ENCODE measurements at places on chromosomes 13 and 19.
A peak's percentile ranks its signal among the peaks of the same experiment; 100 is the strongest.

GRCh38 chr19:7004313-7004931, 16.8 kb downstream of the MBD3L2B start:
- DNase-seq, result no peak

- no peak for DNase-seq
Measured at GRCh38 chr19:1610579-1610978, 5.3 kb upstream of the UQCR11 start.

DNA sequence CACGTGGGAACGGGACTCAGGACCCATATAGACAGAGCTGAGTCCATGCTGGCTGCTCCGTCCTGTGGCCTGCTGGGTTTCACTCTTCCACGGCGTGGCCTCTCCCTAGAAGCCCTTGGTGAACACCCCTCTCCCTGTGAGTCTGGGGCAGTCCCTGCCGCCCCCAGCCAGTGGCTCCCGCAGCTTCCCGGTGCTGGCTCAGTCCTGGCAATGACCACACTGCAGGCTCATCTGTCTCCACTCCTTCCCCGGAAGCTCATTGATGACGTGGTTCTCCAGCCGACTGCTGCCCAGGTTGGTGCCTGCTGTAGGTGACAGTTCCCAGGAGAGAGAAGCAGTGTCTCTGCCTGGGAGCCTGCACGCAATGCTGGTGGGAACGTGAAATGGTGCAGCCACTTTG, 2.1 kb upstream of the TEX29 start:
- DNase-seq, result no peak

DNA sequence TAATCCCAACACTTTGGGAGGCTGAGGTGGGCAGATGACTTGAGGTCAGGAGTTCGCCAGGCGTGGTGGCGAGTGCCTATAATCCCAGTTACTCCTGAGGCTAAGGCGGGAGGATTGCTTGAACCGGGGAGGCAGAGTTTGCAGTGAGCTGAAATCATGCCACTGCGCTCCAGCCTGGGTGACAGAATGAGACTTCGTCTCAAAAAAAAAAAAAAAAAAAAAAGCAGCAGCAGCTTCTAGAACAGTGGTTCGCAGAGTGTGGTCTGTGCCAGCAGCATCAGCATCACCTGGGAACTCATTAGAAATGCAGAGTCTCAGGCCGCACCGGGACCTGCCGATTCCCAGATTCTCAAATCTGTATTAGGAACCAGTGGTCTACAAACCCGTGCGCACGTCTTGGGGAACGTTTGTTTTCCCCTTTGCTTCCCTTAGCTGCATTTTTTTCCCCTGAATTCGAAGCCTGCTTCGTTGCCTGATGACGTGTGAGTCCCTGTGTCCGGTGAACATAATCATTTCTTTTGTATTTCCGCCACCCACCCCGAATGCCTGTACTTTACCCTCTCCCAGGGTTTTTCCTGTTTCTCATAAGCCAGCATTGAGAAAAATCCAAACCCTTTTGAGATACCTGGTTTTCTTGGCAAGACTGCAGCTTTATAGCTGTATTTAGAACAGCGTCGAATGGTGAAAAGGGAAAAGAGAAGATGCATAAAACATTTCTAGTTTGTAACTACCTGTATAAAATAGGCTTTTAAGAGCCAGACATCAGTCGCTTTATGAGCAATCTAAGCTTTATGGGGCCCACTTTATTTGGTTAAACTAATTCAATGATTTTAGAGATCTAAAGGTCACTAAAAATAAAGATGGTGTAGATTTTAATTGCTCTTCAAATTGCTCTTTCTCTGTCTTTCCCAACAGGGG, 49.8 kb downstream of the BICRA start:
- DNase-seq, result no peak

GRCh38 chr19:42285988-42286348, 16.0 kb upstream of the PRR19 start:
- no peak for DNase-seq

GRCh38 chr13:40186041-40186440, 480.4 kb downstream of the FOXO1 start:
- no peak for DNase-seq

- DNase-seq, result no peak
Measured at GRCh38 chr13:31322702-31323405, 123.1 kb downstream of the B3GLCT start.

GRCh38 chr13:85799097-85799582, at the start of gene SLITRK6:
SLITRK6 (minus strand) TSS chr13:85799419; CDS start chr13:85796508, 2,911 bp downstream.
- DNase-seq, result peak; percentile 20

DNA sequence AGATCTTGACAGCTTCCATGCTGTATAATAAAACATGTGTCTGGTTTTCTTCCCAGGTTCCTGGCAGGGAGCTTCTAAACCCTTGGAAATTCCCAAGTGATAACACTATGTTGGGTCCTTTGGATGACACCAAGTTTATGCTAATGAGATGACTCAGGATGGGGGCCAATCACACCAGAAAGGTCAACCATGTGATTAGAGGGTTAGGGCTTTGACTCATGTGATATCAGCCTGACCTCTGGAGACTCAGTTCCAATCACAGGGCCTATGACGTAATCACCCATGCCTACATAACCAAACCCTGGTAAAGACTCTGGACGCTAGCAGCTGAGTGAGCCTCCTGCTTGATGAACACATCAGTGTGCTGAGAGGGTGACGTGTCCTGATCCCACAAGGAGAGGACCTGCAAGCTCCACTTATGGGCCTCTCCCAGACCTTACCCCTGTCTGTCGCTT, 203.6 kb downstream of the DCLK1 start:
- DNase-seq, result no peak

GRCh38 chr19:10966809-10967208, 6.0 kb downstream of the SMARCA4 start:
- DNase-seq, result no peak

DNA sequence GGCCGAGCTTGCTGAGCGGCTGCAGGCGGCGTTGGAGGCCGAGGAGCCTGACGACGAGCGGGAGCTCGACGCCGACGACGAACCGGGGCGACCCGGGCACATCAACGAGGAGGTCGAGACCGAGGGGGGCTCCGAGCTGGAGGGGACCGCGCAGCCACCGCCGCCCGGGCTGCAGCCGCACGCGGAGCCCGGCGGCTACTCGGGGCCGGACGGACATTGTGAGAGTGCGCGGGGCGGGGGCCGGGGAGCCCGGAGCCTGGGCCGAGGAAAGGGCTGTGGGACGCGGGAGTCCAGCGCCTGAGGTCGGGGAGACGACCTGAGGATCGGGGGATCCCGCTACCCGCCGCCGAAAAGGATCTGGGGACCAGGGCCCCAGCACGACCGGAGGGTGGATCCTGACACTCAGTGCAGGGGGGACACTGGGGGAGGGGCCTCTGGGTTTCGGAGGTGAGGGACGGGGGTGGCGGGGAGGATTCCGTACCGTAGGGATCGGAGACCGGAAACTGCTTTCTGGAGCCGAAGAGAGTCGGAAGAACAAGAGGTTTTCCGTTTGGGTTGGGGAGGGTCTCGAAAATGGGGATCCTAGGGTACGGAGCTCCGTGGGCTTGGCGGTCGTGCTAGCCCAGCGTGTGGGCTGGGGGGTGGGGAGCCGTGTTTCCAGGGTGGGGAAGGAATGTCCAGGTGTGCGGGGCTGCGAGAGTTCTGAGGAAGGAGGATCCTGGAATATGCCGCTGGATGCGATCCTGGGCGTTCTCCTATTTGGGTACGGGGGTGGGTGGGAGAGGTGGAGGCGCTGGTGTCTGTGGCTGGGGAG, 616 bp downstream of the HNRNPUL1 start:
- peak; percentile 33 for DNase-seq

- no peak for DNase-seq
Measured at GRCh38 chr19:41637484-41637883, 10.6 kb upstream of the CEACAM4 start.

DNA sequence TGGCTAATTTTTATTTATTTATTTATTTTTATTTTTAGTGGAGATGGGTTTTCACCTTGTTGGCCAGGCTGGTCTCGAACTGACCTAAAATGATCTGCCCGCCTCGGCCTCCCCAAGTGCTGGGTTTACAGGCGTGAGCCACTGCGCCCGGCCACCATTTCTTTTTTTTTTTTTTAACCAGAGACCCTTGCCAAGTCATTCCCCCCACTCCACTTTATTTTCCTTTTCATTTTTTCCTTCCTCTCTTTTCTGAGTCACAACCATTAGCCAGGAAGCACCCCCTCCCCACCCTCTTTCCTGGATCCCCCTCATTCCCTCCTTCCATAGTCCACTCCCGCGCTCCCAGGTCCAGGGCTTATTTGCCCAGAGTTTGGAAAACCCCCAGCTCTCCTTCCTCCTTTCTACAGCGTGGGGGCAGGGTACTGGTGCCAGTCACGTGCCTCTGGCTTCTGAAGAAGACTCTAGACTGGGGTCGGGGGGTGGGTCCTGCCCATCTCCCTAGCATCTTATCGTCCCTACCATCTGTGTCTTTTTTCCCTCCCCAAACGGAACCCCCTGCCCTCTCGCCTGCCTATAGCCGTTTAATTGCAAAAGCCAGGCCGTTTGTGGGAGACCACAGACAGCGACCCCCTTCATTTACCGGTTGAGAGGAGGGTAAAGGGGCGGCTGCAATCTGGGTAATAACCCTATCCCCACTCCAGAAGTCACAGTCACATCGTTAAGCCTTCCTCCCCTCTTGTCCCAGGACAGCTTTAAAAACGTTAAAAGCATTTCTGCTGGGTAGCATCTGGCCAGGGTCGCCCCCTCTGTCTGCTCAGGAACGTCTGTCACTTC, 1.1 kb upstream of the CALR start:
- no peak for DNase-seq

DNA sequence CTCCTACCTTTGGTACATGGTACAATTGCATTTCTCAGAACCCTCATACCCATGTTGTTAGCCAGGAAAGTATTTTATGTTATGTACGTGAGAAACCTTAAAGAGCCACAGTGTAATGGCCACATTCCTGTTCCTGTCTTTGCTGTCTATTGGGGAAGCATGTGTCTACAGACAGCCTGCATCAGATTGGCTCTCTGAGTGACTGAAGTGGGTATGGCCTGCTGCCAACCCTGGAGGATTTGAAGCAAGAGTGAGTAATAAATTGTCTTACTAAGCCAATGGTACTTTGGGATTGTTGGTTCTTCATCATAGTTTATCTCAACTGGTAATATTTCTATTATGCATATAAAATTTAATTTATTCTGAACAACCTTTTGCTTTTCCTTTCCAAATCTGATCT, 574.1 kb downstream of the LMO7 start:
- DNase-seq, result no peak

GRCh38 chr19:40144151-40144550, 47.1 kb upstream of the MAP3K10 start:
- no peak for DNase-seq

GRCh38 chr19:30360376-30361106, 11.6 kb upstream of the ZNF536 start:
- DNase-seq, result no peak

- DNase-seq, result no peak
Measured at GRCh38 chr19:10518444-10519361, 1.5 kb upstream of the S1PR5 start.

DNA sequence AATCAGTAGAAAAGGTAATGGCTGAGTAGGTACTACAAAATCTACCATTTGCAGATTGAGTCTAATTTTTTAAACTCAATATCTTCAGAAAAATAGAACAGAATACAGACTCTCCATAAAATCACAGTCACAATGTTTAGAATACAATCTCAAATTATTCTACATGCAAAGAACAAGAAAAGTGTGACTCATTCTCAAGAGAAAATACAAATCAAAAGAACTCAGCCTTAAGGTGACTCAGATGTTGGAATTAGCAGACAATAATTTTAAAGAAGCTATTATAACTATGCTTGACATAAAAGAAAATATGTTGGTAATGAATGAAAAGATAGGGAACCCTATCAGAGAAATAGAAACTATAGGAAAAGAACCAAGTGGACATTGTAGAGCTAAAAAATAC, 78.9 kb downstream of the RXFP2 start:
- DNase-seq, result no peak

- no peak for DNase-seq
Measured at GRCh38 chr19:40862333-40862732, 12.1 kb upstream of the CYP2A6 start.

DNA sequence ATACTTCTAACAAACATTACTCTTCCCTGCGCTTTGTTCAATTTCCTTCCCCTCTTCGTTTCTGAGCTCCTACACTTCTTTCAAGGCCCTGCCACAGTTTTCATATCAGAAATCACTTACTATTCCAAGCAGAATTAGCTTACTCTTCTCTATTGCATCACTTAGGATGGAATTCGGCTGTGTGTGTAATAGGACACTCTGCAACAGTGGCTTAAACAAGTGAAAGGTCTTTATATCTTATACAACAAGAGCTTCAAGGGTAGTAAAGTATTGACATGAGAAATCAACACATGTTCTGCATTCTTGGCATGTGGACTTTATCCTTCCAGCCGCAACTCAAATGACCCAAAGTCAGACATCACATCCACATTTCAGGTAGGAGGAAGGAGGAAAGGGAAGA, 279.6 kb downstream of the PCDH20 start:
- no peak for DNase-seq

GRCh38 chr19:20969898-20970297, 46.8 kb downstream of the ZNF85 start:
- no peak for DNase-seq

DNA sequence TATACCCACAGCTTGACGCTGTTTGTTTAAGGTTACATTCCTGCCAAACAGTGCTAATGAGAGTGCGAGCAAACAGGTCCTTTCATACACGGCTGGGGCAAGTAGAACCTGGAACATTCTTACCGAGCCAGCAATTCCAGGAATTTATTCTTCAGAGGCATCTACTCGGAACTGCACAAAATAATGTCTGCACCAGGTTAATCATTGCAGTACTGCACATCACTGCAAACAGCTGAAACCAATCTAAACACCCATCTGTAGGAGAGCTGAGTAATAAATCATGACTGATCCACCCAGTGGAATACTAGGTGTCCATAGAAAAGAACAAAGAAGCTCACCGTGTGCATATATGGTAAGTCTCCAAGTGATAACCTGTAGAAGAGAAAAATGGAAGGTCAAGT, 1.2 kb upstream of the ZNF579 start:
- no peak for DNase-seq

DNA sequence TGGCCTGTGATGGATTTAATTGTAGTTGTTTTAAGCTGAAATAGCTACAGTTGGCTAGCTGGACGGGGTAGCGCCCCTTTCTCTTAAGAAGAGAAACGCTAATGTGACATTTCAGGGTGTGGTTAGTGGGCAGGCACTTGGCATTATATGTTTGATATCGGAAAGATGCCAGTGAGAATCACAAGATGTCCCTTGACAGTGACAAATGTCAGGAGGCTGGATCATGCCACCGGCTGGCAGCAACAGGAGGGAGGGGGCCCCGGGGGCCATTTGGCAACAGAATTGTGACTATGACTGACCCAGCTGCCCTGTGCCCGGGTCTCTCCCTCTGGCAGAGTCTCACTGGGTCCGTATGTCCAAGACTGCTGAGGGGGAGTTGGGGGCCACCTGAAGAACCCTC, 4.7 kb downstream of the DCAF15 start:
- DNase-seq, result no peak

GRCh38 chr13:74219566-74219965, 85.4 kb upstream of the KLF12 start:
- DNase-seq, result no peak

GRCh38 chr13:41587490-41587889, 130.1 kb downstream of the RGCC start:
- no peak for DNase-seq

Measured in renal cortex interstitium (tissue), 15 donors.